Stimulated activated CD4-positive, alpha-beta T cell treated with anti-CD3 and anti-CD28 coated beads, Interleukin-1b, Interleukin-23, amount 100 ng/mL, for 1 hour (primary cell): ENCODE measurements at places on chromosomes 16 and 17.
A peak's percentile ranks its signal among the peaks of the same experiment; 100 is the strongest.

DNA sequence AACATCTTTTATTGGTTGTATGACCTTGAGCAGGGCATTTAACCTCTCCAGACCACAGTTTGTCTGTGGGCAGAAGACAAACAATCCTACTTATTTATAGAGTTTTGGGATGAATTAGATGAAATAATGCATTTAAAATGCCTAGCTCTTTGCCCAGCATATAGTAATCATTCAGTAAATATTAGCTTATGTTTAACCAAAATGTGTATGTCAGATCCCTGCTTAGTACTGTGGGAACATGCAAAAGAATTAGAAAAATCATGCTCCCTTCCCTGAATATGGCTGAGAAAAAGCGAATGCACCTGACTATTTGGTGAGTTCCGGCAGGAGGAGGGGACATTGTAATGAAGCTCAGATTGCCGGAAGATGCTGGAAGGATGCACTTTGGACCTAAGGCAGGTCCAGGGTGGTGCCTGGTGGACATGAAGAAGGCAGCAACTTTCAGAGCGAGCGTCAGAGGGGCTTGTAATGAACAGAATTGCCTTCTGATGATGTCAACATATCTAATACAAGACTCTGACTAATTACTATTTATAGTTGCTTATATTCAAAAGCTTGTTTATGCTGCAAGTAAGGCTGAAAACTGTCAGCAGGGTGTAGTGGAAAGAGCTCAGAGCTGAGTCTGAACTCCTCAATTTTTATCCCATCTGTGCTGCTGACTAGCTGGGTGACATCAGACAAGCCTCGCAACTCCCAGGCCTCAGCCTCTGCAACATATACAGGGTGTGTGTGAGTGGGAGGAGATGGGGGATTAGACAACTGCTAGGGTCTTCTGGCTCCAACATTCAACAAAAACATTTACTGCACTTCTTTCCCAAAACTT, 221.2 kb downstream of the PRKCA start:
- no peak for DNase-seq

GRCh38 chr16:500709-501108, 26.8 kb upstream of the CAPN15 start:
- no peak for DNase-seq

- DNase-seq: no peak
These were observed 659.4 kb upstream of the EEF2KMT start for GRCh38 chr16:5756969-5757368.

- no peak for DNase-seq
These were observed 43.0 kb upstream of the STH start for GRCh38 chr17:45956090-45956489.

DNA sequence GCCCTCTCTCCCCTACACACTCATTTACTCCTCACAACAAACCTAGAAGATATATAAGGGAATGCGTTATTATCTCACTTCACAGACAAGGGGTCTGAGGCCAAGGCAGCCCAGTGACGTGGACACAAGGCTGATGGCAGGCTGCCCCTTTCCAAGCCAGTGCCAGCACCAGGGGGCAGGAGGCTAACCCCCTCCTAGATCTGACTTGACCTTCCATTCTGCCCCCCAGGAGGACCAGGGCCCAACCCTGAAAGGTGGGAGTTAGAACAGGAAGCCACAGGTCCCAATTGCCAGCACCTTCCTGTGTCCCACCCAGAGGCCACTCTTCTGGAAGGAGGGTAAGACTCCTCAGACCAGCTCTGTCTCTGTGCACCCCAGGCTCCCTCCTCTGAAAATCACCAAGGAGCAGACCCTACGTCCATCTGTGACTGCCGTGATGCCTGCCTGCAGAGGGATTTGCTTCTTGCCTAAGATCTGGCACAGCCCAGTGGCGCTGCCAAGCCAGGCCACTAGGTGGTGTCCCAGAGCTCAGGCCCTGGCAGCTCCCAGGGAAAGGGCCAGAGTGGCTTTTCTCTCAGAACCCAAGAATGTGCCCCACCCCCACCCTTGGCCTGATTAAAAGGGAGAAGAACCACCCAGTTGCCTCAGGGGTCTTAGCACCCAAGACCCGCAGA, 42.4 kb upstream of the MRPS23 start:
- DNase-seq: peak; percentile 75

DNA sequence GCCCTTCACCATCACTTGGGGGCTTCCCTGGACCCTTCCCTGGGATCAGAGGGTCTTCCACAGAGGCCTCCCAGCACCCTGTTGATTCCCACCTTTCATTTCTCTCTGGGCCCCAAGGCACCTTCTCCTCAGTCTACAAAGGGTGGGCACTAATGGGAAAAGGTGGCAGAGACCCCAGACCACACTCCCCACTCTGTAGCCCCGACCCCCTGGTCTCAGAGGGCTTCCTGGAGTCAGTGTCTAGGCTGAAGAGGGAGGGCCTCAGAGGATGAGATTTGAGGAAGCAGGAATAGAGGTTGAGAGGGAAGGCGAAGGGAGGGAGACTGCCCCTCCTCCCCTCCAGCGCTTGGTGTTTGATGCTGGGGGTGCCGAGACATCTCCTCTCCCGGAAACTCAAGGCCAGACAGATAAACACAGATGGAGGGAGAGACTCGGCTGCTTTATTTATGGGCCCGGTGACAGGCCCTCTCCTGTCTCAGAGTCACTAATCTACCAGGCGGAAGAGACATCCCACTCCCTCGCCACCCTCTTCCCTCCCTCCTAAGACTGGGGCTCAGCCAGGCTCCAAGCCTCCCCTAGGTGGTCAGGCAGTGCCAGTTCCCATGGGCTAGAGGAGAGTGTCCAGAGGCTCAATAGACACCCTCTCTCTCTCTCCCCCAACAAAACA, 18.5 kb upstream of the SP2 start:
- DNase-seq: no peak

- DNase-seq: peak; percentile 32
These were observed 41.5 kb downstream of the CD300LF start for GRCh38 chr17:74671031-74671771.

- peak; percentile 34 for DNase-seq
These were observed 720 bp upstream of the ZPBP2 start for GRCh38 chr17:39867084-39867879.

- DNase-seq: no peak
These were observed 47.8 kb downstream of the TNFRSF13B start for GRCh38 chr17:16923904-16924695.

GRCh38 chr17:13462146-13462545, 139.6 kb downstream of the HS3ST3A1 start:
- no peak for DNase-seq

DNA sequence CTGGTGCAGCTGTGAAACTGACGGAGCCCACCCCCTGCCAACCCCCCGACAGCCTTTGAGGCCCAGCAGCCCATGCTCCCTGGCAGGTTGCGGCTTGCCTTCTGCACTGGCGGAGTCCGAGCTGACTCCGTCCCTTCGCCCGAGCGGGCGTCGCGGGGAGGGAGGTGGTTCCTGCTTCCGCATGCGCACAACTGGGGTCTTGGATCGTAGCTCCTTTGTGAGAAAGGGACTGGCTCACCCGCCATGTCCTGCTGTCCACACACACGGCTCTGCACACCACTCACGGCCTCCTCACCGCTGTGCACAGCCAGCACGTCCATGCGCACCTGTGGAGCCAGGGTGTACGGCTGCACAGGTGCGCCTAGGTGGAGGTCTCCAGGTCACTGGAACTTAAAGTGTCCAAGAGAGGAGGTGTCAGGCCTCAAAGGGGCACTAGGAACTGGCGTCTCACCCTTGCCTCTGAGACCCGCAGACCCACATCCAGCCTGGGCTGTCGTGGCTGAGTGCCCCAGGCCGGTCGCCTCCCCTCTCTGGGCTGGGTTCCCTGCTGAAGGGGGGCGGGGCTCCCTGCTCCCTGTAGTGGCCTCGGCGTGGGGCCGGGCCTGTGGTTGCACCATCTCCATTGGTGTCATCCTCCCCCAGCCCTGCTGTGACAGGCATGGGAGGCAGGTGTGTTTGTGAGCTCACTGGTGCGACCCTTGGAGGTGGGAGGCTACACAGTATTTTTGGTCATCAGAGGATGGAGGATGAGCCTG, 45.3 kb downstream of the JPH3 start:
- no peak for DNase-seq

DNA sequence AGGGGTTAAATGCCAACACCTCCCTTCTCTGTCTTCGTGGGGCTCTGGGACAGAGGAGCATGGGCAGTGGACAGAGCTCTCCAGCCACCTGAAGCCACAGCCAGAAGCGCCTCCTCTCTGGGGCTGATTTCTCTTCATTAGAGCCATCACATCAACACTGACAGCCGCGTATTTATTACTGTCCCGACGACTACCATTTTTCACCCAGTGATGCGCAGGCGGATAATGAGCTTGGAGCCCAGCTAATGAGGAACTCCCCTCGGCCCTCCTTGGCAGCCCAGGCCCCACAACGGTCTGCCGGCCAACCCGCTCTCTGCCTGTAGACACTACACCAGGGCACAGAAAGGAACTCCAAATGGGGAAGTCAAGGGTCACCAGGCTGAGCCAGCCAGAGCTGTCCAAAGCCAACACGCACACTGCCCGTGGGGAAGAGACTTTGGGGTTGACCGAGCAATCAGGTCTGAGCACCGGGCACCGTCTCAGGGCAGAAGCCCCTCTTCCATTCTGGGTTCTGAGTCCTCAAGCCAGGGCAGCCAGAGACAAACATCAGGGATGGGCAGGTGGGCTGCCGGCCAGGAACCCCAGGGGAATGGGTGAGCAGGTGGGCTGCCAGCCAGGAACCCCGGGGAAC, 13.2 kb downstream of the SDK2 start:
- DNase-seq: no peak

DNA sequence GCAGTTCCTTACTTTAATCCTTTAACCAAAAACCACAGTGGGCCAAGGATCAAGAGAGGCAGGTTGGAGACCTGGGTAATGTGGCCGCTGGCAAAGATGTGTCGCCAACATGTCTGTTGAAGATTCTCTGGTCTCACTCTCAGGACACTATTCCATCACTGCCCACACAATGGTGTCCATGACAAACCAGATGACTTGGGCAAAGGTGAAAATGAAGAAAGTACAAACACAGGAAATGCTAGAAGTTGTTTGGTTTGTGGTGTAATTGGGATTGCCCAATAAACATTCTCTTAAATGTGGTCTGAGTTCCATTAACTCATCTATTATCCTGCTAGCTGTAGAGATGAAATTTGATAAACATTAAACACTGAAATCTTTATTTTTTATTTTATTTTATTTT, 43.3 kb downstream of the SALL1 start:
- no peak for DNase-seq

GRCh38 chr16:28298511-28298878, 6.2 kb downstream of the SBK1 start:
- no peak for DNase-seq

DNA sequence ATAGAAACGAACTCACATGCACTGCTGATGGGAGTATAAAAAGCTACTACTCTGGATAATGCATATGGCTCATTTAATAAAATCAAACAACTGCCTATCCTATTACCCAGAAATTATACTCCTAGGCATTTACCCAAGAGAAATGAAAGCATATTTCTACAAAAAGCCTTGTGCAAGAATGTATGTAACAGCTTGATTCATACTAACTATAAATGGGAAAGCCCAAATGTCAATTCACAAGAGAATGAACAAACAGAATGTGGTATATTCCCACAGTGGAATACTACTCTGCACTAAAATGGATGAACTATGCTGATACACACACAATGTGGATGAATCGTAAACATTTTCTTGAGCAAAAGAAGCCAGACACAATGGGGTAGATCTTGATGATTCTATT, 38.4 kb downstream of the KIAA0753 start:
- DNase-seq: no peak

- DNase-seq: no peak
These were observed 47.2 kb downstream of the HOXB1 start for GRCh38 chr17:48483471-48484131.

DNA sequence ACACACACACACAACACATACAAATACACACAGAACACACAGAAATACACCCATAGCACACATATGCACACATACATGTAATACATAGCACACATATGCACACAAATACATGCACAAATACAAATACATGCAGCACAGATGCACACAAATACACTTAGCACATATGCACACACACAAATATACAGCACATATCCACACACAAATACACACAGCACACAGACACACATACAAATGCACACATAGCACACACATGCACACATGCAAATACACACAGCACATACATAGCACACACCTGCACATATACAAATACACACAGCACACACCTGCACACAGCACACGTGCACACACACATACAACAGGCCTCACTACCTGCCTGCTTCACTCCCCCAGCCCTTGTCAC, 49.6 kb downstream of the SDK2 start:
- DNase-seq: no peak

GRCh38 chr17:60354223-60354622, 37.7 kb downstream of the USP32 start:
- no peak for DNase-seq

DNA sequence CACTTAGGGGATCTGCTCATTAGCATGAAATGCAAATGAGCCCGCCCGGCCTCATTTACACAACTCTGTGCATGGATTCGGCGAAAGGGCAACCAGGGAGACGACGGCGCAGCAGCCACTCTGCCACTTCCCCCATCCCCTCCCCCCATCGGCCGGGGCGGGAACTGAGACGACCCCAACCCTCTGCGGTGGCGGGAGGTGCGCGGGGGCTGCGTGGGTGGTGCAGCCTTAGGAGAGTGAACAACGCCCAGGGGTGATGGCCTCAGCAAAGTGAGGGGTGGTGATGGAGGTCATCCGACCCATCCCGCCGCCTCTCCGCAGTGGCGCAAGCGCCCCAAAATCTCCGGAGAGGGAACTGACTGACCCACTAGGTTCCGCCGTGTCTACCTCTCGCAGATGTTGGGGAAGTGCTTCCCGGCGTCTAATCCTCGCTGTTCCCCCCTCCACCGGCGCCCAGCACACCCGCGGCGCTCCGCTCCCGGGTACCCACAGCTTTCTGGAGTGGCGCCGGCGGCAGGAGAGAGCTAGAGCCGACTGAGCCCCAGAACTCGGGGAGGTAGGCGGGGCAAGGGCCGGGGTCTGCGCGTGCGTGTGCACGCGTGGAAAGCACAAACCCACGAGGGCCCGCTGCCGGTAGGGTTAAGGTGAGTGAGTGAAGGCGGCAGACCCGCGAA, 1.4 kb upstream of the CACNA1G start:
- DNase-seq: no peak

- DNase-seq: no peak
These were observed 1.6 kb downstream of the VAT1L start for GRCh38 chr16:77790009-77790372.

GRCh38 chr16:24826817-24827566, 18.8 kb upstream of the SLC5A11 start:
- DNase-seq: no peak

- no peak for DNase-seq
These were observed 567 bp downstream of the TMEM97 start for GRCh38 chr17:28319598-28319935.

DNA sequence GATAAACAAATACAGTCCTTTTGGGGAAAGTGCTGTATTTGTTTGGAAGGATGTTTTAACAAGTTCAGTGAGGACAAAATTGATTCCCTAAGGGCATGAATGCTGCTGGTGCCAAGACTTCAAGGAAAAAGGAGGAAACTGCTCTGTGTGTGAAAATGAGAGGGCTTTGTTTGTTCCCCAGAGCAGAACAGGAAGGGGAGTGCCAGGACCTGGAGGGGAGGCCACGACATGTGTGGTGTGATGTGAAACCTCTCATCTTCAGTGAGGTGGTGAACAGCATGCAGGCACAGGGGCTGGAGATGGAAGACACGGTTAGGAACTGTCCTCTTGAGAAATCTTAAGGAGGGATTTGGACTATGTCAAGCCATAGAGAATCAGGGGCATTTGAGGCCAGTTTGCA, 46.6 kb upstream of the GRIN2A start:
- DNase-seq: no peak
